ENCODE measurements at places on chromosomes 5 and 9.

DNA sequence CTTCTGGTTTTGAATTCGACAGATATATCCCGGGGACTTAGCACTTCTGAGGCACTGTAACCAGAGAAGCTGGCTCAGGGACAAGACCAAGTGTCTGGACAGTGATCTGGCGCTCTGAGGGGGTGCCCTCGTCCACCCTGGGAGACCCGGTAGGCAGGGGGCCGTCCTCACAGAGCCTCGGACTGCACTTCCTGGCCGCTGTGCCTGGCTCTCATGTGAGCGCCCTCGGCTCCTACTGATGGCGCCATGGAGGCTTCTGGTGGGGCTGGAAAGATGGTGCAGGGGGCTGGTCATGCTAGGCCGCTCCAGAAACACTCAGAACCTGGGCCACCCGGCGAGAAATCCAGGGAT lies 18.8 kb upstream of the SLC6A3 start:
- no peak for DNase-seq

GRCh38 chr9:129164246-129164930 lies 13.7 kb downstream of the IER5L start:
- DNase-seq: no peak

- no peak for DNase-seq
Observed at GRCh38 chr9:118215549-118215948, 511.3 kb downstream of the TLR4 start.

DNA sequence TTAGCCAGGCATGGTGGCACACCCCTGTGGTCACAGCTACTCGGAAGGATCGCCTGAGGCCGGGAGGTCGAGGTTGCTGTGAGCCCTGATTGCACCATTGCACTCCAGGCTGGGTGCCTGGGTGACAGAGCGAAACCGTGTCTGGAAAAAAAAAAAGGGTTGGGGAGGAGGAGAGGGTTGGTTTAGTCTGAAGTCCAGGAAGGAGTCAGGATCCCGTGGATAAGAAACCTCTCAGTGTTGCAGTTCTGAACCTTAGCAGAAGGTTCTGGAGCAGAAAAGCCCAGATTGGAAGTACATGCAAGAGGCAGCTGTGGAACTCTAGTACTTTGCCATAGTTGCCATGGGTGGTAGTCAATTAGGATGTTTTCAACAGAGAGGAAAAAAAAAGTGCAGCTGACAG lies 125.2 kb upstream of the CPEB4 start:
- DNase-seq: no peak

- no peak for DNase-seq
Observed at GRCh38 chr5:154818471-154819116, 31.8 kb downstream of the FAXDC2 start.

DNA sequence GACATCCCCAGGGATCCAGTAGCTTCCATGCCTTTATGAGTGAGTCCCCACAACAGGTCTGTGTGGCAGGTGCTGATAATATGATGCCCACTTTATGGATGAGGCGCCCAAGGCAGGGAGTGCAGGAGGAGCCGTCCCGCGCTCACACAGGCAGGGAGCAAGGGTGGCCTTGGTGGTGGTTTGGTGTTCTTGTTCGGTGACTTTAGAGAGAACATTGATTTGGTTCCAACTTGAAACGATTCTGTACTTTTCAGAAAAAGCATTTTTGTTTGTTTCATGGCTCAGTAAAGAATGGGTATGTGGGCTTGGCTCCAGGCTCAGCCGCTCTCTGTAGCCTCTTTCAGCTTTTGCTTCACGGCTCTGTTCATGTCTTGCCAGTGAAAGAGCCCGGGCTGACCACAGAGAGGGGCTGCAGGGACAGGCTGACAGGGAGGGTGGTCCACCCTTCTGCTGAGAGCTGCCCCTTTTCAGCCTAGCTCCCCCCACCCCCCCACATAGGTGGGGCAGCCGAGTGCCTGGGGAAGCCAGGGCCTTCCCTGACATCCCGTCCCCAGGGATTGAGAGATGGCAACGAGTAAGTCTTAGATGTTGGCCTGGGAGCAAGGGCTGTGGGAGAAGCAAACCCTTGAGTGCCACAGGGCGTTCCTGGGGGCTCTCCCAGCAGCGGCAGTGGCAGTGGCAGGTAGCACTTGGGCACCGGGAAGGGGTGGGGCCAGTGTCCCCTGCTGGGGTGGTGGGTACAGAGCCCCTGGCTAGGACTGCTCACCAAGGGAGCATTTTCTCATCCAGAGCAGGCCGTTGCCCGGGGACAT lies 28.0 kb downstream of the NCS1 start:
- DNase-seq: no peak

GRCh38 chr5:60604771-60605170 lies 95.2 kb downstream of the DEPDC1B start:
- no peak for DNase-seq

GRCh38 chr9:20473515-20474013 lies 148.7 kb downstream of the MLLT3 start:
- no peak for DNase-seq

GRCh38 chr5:28574606-28575005 lies 1536.2 kb upstream of the CDH9 start:
- no peak for DNase-seq

- no peak for DNase-seq
Observed at GRCh38 chr9:76591256-76591950, 132.4 kb downstream of the GCNT1 start.

DNA sequence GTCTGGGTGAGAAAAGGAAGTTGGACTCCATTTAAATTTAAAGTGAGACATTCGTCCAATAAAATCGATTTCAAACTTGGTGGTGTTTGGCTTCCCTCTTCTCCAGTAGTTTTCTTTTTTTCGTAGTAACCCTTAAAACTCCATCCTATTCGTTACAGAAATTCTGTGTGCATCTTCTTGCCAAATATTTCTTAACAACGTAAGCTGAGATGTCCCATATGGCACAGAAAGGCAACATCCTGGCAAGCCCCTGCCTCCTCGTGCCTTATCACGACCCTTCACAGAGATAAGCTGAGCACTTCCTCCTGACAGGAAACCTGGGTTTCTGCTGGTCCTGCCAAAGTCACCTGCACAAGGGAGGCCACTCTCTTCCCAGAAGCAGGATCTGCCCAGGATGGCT lies 11.8 kb upstream of the ADAMTS2 start:
- DNase-seq: no peak

DNA sequence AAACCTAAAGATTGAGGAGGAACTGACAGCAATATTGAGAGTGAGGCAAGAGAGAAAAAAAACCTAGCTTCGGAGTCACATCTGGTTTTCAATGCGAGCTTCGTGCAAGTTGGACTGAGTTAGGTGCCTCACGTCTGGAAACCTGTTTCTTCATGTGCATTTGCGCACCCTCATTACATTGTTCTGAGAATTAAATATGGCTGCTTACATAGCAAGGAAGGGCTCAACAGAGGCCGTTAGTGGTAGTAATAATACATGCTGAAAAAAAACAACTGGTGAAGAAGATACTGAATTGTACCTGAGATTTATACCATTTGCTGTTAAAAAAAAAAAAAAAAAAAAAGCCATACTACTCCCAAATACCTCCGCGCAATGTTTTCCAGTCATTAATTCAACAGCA lies 18.6 kb downstream of the DNAJA1 start:
- no peak for DNase-seq

DNA sequence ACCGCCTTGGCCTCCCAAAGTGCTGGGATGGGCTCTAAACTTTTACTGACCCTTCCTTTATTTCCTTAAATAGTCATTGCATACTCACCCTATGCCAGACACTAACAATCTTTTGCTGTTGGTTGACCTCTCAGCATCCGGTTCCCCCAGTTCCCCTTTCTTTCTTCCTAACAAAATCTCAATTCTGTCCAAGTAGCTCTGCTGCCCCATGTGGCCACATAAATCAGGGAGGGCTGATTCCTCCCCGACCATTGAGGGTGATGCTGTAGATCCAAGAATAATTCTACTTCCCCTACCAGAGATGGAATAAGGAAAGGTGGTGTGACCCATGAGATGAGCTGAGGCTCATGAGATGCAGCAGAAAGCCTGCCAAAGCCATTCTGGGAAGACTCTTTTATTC lies 315.3 kb upstream of the MSX2 start:
- no peak for DNase-seq

- no peak for DNase-seq
Observed at GRCh38 chr9:36855448-36856315, 178.4 kb downstream of the PAX5 start.

GRCh38 chr9:116959809-116960208 lies 272.7 kb downstream of the TRIM32 start:
- DNase-seq: no peak

DNA sequence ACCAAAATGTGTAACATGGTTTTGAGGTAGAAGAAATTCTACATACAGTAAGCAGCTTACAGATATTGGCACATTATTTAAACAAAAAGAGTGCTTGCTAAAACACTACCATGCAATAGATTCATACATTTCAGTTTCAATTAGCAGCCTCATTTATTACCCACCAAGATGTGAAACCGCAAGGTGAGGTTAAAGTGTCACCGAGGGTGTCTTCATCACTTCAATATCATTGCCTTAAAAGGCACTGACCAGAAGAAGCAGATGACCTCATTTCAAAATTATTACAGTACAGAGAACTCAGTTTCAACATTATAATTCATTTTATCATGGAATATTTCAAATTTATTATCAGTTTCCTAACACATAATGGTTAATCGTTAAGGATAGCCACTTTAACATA lies 302.2 kb downstream of the ISL1 start:
- DNase-seq: no peak

DNA sequence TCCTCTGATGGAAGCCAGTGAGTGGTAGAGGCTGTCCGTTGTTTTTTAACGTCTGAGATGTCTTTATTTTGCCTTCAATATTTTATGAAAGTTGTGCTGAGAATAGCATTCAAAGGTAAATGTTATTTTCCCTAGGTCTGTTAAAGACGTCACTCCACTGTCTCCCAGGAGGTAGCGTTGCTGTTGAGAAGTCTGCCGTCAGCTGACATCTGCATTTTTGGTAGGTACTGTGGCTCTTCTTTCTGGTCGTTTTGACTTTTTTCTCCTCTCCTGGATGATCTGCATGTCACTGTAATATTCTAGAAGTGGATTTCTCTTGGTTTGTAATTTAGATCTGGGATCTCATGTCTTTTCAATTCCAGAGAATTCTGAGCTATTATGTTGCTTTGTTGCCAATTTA lies 26.4 kb downstream of the SURF6 start:
- no peak for DNase-seq

- peak; percentile 49 for DNase-seq
Observed at GRCh38 chr9:117704024-117704575, at the start of gene TLR4. Gene TLR4, plus strand, starts transcription at chr9:117704403. Its CDS starts 70 bp downstream, at chr9:117704473.
